ENCODE measurements at places on chromosomes 7 and 10.

DNA sequence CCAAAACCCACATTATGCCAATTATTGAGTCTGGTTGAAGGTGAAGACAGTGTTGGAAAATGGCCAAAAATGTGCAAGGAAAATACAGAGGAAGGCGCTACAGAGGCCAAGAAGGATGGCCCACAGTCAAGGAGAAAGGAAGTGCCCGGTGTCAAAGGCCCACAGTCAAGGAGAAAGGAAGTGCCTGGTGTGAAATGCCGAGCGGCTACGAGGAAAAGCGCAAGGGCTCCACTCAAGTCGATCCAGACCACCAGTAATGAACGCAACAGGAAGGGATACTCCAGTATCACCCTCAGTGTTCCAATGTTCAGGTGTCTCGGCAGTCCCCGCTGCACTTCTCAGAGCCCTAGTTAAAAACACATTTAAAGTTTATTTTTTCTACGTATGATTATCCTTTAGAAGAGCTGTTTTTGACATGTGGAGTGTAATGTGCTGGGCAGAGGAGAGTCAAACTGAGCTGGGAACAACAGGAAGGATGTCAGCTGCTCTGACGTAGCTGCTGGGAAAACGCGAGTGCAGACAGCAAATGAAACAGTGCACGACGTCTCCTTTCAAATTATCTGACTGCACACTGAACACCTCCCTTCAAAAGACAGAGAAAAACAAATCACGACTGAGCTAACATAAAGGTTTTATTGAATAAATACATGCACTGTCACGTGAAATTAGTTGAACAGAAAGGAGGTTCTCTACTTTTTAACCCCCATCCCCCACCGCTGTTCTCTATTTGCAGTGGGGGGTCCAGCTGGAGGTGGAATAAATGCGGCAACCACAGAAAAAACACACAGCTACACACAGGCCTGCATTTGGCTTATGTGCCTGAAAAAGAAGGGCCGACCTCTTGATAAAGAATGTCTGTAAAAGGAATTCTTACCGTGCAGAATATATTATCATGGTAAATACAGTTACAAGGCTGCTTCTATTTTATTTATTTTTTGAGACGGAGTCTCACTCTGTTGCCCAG is 26.1 kb upstream of the NCAPG2 start:
- DNase-seq = no peak

GRCh38 chr7:4707217-4707741 is 25.2 kb downstream of the FOXK1 start:
- no peak for DNase-seq

DNA sequence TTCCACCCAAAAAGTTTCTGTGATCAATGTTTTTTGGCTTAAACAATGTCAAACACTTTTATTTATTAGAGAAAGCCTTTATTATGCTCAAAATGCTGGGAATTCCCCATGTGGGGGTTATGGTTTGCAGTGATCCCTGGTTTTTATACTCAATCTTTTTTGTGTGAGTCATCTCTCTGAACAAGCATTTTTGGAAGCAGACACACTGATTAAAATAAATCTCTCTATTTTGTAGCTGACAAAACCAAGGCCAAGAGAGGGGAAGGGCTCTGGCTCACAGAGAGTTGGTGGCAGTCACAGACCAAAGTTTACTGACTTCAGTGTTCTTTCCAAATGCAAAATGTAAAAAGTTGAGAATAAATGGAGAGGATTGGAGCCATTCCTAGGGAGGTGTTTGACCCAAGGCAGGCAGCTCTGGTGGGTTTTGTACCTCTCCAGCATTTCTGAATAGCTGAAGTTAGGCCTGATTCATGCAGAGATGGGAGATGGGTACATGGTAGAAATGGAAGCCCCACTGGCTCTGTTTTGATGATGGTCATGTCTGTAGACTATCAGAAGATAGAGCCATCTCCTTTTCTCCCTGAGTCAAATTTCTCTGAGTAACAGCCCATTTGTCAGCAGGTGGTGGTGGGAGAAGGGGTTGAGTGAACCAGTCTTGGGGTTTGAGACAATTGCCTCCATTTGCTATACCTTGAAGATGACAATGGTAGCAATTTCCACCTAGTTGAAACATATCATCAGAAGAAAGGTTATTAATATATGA is 45.4 kb upstream of the NAMPT start:
- no peak for DNase-seq

- DNase-seq = no peak
These were observed 830.2 kb upstream of the SORCS1 start for GRCh38 chr10:107994621-107995270.

DNA sequence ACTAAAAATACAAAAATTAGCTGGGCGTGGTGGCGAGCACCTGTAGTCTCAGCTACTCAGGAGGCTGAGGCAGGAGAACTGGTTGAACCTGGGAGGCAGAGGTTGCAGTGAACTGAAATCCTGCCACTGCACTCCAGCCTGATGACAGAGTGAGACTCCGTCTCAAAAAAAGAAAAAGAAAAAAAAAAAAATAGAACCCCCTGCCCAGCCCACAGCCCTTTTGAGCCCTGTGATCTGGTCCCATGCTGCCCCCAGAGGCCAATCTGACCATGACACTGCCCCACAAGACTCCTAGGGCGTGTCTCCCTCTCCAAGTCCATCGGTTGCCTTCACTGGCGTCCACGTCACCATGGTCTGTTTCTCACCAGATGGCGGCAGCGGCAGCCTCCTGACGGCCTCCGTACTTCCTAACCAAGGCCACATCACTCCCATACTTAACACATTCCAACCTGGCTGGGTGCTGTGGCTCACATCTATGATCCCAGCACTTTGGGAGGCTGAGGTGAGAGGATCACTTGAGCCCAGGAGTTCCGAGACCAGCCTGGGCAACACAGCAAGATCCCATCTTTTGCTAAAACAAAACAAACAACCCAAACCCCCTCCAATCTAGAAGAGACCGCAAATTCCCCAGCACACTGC is 18.0 kb downstream of the STX1A start:
- DNase-seq = peak; percentile 41

GRCh38 chr7:148394582-148394981 is 196.0 kb upstream of the C7orf33 start:
- DNase-seq = no peak

GRCh38 chr10:93715345-93715744 is 13.0 kb upstream of the FRA10AC1 start:
- DNase-seq = peak; percentile 19
